ENCODE measurements at places on chromosomes 2 and 18.

DNA sequence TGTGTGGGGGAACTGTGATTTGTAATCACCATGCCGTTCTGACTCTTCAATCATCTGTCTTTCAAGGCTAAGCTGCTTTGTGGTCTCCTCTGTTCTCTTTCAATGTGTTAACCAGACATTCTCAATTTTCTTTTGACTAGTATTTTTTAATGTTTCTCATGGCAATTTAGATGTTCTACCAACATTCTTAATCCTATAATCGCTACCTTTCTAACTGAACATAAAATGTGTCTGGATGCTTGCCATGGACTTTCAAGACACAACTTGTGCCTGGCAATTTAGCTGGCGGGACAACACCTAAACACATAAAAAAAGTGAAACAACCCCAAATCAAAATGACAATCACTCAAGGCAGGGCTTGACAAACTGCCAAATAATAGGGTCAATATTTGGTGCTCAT is 135.0 kb upstream of the ACKR3 start:
- no peak for DNase-seq

- no peak for DNase-seq
Measured at GRCh38 chr2:239222706-239223309, 178.0 kb downstream of the HDAC4 start.

DNA sequence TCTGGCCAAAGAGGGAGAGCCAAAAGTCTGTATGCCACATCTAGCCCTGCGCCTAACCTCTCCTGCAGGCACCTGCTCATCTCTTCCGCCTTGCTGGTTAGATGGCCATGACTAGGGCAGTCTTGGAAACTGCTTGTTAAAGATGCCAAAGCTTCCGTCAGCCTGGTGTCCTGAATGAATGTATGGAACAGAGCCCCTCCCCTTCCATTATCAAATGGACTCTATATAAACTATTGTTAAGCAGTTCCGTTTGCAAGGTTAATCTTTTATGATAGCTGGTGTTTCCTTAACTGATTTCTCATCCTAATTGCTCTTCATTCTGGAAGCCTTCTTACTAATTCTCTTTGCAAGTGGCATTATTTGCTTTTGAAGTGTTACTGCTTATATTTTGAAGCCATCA is 87.1 kb downstream of the ATP9B start:
- DNase-seq: no peak

GRCh38 chr2:30259827-30260679 is 28.7 kb downstream of the LBH start:
- no peak for DNase-seq

GRCh38 chr2:171930385-171930784 is 8.1 kb downstream of the HAT1 start:
- DNase-seq: no peak

DNA sequence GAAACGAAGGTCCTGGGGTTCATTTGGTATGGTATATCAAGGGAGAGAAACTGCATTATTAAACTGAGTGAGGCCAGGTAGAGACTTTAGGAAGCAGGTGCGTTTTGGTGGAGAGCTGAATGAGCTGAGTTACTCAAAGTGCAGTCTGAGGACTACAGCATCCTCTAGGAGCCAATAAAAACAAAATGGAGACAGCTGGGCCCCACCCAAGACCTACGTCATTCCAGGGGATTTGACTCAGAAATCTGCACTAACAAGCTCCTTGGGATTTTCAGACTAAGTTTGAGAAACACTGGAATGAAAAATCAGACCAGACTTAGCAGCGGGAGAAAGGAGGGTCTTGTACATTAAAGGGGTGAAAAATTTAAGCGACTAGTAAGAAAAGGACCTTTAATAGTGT is 131.5 kb downstream of the UXS1 start:
- DNase-seq: no peak

- no peak for DNase-seq
Measured at GRCh38 chr2:144521686-144522085, 1.8 kb upstream of the ZEB2 start.

DNA sequence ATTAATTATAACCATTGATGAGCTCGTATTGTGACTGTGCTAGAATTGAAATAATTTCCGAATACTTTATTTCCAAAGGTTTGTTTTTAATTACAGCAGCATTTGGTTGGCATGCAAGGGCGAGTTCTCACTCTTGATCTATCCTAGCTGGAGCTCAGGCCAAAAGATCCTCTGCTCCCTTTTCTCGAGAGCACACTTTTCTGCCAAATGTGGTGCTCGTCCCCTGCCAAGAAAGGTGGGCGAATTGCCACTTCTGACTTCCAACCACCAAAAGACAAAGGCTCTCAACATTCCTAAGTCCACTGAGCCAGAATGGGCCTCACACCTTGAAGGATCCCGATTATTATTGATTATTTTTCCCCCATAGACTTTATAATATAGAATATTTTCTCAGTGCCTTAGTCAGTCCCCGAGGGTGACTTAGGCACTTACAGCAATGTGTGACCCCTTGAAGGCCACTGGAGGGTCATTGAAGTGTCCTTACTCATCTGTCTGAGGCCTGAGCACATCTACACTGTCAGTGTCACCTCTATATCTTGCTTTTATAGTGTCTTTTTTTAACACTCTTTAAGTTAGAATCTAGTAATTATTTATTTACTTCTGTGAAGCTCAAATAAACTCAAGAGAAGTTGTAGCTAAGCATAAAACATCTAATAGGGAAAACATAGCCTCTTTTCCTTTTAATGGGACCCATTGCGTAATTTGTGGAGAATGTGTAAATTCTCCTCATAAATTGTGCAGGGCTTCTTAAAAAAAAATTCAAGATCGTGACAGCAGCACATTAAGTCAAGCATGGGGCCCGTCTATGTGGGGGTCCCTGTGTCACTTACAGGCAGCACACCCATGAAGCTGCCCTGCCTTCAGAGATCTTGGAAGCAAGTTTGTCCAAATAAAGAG is 98.3 kb downstream of the MEIS1 start:
- DNase-seq: no peak

DNA sequence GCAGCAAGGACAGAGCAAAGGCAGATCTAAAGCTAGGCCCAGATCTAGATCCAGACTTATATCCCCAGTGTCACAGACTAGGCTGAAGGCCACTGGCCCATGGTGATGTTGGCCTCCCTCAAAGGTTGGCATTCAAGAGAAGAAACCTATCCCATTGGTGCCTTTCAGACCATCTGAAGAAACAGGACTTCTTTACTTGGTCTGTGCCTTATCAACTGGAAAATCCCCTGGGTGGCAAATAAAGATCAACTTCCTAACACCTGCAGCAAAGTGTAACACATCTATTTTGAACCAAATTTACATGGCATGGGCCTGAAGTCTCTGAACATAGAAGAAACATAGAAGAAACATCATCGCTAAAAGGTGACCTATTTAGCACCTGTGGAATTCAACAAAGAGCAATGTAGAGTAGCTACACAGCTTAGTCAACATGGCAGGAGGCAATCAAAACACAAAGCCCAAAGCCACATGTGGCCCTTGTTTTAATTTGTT is 35.8 kb downstream of the METTL4 start:
- DNase-seq: no peak

DNA sequence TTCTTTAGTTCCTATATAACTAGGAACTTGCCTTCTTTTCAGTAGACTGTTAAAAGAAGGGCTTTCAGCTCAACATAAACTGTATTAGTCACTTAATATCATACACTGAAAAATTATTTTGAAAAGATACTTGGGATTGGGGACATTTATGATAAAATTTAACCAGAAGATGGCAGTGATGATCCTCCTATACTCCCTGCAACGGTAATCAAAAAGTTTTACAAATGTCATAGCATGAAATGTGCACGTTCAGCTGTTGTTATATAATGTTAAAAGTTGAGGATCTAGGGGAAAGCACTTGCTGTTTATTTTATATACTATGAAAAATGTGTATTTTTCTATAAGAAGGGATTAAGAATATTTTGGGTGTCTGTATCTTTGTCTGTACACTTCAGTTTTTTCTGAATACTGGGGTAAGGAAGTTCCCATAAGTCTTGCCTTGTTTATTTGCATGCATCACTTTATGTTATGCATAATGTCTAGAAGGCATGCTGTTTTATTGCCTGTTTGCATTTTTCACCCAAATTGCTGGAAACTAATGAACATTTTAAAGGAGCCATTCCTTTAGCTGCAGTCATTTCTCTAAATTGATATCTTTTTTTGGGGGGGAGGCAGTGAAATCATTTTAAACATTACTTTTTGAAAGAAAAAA is 19.0 kb downstream of the DYNC1I2 start:
- no peak for DNase-seq

GRCh38 chr2:85428343-85428881 is 9.9 kb downstream of the SH2D6 start:
- DNase-seq: no peak

DNA sequence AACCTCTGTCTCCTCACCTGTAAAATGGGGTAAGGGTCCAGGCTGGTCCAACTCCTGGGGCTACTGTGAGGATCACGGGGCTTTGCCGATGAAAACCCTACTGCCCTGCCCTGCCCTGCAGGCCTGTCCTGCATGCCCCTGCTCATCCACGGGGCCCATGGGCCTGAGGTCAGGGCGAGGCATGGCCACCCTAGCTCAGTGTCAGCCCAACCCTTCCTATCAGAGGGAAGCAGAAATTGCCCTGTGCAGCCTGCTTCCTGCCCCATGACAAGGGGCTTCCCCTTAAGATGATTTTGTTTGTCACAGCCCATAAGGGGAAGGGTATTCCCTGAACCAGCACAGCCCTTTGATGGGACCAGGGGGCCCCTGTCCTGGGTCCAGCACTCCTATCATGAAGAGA is 353.6 kb upstream of the ID2 start:
- DNase-seq: no peak

- no peak for DNase-seq
Measured at GRCh38 chr2:157032017-157032416, 225.5 kb upstream of the GALNT5 start.

GRCh38 chr18:5584746-5585417 is 41.1 kb upstream of the EPB41L3 start:
- DNase-seq: no peak

DNA sequence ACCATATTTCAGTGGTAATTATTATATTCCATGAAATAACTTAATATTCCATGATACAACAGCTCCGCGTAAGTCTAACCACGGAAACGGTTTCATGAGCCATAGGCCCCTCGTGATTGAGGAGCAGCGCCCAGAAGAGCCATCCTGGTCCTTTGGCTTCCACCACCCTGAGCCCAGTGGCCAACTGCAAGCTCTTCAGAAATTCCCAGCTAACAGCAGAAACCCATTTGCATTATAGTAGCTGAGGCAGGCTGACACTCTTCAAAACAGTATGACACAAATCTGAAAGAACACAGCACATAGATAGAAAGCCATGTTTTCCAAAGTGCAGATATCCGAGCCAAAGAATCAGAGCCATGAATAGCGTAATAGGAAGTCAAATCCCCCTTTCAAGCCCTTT is 120.9 kb upstream of the NFATC1 start:
- DNase-seq: no peak

- DNase-seq: no peak
Measured at GRCh38 chr2:68766376-68766845, 31.8 kb downstream of the ARHGAP25 start.

- no peak for DNase-seq
Measured at GRCh38 chr18:69674292-69674877, 273.3 kb downstream of the CD226 start.

GRCh38 chr18:6666012-6666685 is 63.4 kb upstream of the ARHGAP28 start:
- DNase-seq: no peak

DNA sequence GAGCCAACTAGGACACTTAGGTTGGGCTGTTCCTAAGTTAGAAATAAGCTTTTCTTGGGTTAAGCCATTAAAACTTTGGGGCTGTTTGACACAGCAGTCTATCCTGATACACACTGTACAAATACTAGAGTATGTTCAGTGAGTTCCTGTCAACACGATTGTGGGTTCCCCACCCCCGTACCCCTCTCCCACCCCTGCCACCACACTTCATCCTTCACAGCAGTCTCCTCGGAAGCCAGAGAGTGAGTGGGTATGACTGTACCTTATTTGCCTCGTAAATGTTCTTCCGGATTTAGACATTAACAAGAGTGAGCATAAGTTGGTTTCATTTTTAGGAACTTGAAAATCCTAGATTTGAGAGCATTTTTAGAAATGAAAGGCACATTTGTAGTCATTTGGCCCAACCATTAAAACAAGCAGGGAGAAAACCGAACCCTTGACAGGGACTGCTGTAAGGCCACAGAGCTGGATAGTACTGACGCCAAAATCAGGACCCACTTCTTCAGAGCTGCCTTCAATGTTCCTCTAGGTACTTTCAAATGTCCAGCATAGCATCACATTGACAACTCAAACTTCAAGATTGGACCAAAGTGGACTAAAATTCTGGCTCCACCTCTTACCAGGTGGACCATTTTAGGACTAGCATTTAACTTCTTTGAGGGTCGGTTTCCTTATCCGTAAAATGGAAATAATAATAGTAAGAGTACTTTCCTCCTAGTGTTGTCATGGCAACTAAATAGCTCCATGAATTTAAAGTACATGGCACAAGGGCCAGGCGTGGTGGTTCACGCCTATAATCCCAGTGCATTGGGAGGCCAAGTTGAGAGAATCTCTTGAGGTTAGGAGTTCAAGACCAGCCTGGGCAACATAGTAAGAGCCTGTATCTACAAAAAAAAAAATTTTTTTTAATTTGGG is 166.3 kb upstream of the SERTAD2 start:
- DNase-seq: peak; percentile 39

DNA sequence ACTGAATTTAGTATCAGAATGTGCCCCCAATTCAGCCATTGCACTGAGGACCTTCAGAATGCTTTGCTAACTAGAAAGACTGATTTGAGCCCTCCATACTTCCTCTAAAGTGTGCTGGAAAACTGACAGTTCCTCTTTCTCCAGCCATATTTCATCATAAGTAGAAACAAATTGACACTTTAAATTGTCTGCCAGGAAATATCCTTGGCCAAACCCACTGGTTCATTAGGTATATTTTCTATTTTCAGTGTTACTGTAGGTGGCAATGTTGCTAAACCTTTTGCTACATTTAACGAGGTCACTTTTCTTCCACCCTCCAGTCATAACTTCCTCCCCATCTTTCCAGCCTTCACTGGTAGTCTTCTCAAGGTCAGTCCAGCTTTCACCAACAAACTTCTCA is 21.5 kb downstream of the SP5 start:
- DNase-seq: no peak

- no peak for DNase-seq
Measured at GRCh38 chr18:6015364-6015763, 120.0 kb upstream of the TMEM200C start.

DNA sequence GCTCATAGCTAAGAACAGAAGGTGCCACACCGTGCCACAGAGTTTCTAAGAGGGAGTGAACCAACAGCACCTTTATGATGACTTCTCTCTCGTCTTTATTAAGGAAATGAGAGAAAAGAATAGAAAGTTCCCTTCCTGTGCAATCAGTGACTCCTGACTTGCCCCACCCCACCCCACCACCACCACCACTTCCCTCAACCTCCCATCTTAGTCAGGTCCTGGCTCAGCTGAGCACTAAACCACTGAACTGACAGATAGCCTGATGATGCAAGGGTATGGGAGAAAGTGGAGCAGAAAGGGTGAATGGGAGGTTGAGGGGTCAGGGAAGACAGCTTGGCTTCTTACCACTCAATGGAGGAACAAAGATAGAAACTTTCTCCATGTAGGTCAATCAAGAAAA is 75.2 kb upstream of the RMDN2 start:
- DNase-seq: peak; percentile 23
